ENCODE measurements at places on chromosomes 3 and 15.

DNA sequence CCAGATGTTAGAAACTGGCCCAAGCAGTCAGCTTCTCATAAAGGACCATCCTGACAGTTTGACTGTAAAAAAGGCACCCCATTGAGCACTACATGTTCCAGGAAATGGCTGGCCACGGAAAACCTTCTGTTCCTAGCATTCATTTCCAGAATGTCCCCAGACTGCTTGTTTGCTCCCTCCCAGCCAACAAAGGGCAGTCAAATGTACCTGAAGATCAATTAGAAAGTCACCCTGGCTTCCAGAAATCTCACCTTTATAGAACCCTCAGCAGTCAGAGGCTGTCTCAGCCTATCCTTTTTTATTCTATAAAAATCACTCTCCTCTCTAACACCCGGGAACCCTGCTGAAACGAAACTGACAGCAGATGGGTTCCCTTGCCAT lies 784 bp upstream of the SAMMSON start:
- no peak for DNase-seq

DNA sequence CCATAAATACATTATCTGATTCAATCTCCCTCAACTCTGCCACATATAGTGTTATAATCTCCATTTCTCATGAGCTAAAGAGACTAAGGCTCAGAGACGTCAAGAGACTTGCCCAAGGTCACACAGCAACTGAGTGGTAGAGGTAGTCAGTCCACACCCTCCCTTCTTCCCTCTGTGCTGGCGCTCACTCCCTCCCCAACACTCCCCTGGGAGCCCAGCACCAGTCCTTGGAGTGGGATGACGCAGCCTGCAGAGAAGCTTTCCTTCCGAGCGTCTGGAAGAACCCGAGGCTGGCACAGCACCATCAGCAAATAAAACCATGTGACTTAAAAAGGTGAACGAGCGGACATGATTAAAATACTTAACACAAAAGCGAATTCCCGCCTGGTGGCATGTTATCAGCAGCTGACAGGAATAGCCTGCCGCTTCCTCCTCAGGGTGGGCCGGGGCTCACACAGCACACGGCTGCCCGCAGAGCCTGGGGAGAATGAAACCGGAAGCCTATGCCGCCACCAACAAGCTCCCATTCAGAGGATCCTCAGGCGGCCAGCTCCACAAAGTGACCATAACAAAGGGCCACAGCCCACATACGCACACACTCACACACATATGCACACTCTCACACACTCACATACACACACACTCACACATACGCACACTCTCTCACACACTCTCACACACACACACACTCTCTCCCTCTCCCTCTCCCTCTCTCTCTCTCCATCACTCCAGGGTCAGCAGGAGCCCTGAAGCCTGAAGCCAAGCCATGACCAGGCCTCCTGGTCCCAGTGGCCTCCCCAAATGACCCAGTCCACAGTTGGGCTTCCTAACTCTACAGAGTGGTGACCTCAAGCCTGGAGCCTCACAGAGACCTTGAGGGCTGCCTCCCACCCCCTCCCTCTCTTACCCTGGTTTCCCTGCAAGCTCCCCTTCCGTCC lies 120.5 kb downstream of the XXYLT1 start:
- no peak for DNase-seq

GRCh38 chr15:95880031-95880570 lies 450.4 kb upstream of the NR2F2 start:
- DNase-seq: no peak

DNA sequence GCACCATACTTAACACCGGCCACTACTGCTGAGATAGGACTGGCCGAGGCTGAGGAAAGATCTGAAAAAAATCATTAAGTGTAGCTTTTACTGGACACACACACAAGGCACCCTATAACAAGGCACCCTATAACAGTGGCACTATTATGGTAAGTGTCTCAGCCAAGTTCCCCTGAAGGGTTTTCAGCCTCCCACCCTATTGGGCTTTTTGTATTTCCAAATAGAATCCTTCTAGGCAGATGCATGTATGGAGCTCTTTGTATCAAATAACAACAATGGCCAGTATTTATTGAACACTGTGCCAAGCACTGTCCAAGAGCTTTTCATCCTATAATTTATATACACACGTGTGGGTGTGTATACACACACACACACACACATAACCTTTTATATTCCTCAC lies 6.7 kb upstream of the DNAJA4 start:
- no peak for DNase-seq

DNA sequence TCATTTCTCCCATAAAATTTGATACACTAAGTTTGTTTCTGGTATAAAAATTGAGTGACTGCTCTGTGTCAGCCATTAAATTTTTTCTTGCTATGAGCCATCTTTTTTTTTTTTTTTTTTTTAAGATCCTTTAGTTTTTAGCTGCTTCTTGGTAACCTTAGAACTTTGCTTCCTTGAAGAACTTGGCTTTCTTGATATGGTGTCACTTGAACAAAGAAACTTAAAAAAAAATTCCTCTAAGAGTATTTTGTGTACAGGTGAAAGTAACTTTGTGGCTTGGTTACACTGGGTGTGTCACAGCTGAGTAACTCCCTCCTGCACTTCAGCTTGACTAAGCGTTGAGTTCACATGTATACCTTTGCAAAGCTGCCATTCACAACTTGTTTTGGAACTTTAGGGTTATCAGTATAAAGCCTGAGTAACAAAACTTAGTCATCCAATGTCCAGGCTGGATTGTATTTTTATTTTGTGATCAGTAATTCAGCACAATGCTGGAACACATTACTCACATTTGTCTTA lies 6.5 kb downstream of the CHD2 start:
- DNase-seq: no peak

DNA sequence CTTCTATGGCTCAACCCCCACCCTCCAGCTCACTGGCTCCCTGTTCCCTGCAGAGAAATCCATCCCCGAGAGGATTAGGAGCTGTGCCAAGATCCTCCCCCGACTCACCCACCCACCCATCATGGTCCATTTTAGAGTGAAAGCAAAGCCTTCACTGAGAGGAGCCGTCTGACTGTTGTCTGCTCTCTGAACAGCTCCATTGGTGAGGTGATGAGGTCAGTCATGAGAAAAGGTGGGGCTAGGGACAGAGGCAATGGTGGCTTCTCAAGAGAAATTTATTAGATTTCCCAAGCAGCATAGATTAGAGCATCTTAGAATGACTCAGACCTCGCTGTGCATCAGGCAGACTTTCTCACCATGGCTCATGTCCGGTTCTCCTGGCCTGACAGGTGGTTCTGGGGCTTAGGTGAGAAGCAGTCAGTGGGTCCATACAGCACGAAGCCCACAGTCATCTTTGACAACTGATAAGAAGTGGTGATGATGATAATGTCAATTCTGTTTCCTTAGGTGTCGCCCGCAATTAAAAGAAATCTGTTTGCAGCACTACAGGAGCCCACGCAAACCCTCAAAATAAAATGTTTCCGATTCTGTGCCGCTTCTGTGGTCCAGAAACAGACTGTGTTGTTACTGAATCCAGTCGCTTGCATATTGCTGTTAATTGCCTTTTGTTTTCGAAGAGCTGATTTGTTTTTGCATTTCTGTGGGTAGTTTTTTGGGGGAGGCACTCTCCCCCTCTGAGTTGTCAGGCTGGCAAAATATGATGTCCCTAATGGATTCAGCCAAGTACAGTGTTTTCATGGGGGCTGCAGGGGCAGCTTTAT lies 24.8 kb upstream of the RHO start:
- no peak for DNase-seq

DNA sequence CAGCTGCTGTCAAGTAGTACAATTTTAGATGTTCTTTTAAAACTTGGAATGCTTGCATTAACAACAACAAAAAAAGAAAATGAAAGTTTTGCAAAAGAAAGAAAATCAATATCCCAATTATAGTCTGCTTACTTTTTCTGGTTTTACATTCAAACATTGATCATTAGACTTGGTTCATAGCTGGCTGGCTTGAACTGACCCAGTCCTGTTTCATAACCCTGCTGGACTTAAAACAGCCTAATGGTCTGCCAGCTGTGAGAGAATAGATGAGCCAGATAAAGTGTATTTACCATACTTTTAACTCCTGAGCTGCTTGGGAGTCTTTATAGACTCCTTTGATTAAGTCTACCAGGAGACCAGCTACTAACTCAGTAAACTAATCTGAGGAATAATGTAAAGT lies 59.2 kb downstream of the PIAS1 start:
- DNase-seq: no peak

DNA sequence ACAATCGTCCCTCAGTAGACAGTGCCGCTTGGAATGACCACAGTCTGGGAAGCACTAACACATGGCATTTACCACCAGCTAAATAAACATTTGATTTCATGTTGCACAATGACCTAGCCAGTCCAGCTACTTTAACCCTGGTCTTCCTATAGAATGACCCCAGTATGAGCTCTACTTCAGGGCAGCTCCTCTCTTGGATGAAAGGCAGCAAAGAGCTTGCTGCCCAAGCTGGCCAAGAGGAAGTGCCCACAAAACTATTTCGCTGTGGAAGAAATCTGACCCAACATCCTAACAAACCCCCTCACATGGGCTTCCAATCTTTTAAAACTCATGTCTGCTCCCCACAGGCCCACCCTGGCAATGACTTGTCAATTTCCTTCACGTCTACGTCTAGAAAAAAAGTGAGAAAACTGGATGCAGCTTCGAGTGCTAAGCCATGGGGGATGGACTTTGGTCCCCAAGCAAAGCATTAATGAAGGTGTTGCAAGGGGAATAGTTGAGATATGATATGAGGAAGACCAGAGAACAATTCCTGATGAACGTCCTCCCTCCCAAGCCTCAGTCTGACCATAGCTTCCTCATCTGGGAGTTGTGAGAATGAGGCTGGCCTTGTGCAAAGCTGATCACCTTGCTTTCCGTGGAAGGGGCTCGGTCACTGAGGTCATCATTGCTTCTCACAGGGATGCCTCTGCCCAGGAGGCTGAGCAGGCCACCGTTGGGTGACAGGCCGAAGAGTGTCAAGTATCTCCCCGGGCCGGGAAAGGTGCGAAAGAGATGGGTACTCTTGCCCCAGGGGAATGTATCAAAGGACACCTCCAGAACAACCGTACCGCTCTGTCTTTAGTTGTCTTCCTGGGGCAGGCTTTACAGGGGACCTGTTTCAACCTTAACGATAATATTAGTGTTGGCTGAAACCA lies 964 bp downstream of the SLC25A20 start:
- DNase-seq: no peak

DNA sequence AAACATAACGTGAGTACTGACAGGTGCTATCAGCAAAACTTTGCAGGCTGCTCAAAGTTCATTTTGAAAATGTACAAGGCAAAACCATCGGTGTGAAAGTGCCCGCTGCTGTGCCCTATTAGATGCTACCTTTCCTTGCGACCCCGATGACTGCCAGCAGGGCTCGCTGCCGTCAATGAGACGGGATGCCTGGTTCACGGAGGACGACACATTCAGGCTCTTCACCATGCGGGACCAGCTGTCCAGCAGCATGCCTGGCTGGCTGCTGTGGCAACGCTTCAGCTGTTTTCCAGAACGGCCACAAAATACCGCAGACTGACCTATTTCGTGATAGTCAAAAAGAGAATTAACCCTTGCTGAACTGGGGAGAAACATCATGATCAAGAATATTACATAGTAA lies 92.7 kb upstream of the OCA2 start:
- DNase-seq: no peak

DNA sequence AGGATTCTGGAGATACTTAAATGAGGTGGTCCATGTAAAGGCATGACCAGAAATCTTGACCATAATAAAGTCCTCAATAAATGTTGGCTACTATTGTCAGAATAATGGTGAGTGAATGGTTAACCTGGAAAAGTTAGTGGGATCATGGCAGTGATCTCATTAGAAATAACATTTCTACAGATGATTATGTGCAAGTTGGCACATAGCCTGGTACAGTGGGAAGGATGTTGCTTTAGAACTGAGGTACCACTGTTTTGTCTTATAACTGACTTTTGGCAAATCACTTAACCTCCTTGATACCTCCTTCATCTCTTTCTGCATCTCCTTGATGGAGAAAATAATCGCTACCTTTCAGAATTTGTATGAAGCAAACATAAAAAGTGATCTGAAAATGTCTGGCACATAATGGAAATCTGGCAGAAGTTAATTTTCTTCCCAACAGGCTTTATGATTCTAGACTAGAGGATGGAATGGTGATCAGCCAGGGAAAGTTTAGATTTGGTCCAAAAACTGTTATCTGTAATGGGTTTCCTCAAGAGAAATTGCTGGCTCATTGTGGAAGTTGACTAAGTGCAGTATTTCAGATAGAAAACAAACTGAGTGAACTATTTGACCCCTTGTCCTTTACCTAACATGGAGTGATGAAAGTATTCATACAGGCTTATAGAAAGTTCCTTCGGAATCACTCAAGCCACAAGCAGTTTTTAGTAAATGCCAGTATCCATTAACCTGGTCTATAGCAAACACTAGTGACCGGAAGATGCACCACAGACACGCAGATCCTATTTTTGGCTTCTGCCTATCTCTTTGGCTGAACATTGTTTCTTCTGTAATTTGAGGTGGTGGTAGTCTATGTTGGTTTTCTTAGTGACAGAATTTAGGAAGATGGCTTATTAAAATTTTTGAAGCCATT lies 449.6 kb upstream of the TGFBR2 start:
- no peak for DNase-seq

DNA sequence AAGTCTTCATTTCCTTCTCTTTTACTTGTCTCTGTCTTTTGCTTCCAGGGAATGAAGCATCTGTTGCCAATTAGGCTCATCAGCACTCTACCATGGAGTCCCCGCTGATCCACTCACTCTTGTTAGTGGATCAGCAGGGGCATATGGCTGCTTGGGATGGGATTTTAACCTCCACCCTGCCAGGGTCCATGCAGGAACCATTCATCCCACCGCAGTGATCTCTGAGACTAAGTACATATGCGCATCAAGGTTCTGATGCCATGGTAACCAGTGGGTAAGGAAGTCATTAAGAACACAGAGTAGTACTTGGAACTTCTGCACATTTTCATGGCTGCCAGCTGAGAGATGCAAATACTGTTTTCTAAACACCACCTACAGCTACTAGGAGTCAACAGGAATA lies 374.0 kb upstream of the ALCAM start:
- DNase-seq: no peak

GRCh38 chr15:48578965-48579364 lies 66.5 kb downstream of the FBN1 start:
- DNase-seq: no peak

- DNase-seq: no peak
These were observed 33.6 kb downstream of the ZNF280D start for GRCh38 chr15:56699743-56700142.

DNA sequence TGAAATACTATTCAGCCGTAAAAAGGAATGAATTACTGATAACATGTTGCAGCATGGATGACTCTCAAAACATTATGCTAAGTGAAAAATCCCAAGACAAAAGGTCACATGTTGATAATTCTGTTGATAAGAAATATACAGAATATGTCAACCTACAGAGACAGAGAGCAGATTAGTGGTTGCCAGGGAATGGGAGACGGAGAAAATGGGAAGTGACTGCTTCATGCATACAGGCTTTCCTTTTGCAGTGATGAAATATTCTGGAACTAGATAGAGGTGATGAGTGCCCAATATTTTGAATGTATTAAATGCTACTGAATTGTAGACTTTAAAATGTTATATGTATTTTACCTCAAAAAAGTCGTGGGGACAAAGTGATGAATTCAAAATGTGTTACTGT lies 56.2 kb downstream of the ABHD2 start:
- no peak for DNase-seq

Data from T-helper 1 cell (primary cell).